ENCODE measurements at places on chromosomes 1 and 21. TPM values are rescaled to one million over a fixed set of nuclear protein-coding genes. Genes with fewer than 3 reads are reported as not detected.
A peak's percentile ranks its signal among the peaks of the same experiment; 100 is the strongest.

The SPRR1A gene
- total RNA-seq: not detected

The CCDC190 gene
- total RNA-seq: not detected

The AADACL4 gene
- not detected for total RNA-seq

The PRKAA2 gene
- not detected for total RNA-seq

The NPR1 gene
- total RNA-seq: not detected

The RAD54L gene
- 0.33 TPM for total RNA-seq

The PRKCZ gene
- total RNA-seq: 17.8 TPM

DNA sequence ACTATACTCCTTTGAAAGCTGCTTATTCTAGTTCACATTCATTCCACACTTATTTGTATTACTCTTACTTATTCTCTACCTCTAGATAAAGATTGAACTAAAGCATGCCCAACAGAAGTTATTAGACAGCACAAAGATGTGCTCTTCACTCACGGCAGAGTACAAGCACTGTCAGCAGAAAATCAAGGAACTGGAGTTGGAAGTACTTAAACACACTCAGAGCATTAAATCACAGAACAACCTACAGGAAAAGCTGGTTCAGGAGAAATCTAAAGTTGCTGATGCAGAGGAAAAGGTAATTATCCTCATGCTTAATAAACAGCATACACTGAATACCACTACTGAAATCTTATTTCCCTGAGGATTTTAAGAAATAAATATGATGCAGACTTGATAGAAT, 81.3 kb upstream of the PPIH start:
- H3K4me3 ChIP-seq: no peak overlapping the region
- H3K27me3 ChIP-seq: no peaks in the 10 kb centered on the region
- no peaks in the 10 kb centered on the region for H3K36me3 ChIP-seq

DNA sequence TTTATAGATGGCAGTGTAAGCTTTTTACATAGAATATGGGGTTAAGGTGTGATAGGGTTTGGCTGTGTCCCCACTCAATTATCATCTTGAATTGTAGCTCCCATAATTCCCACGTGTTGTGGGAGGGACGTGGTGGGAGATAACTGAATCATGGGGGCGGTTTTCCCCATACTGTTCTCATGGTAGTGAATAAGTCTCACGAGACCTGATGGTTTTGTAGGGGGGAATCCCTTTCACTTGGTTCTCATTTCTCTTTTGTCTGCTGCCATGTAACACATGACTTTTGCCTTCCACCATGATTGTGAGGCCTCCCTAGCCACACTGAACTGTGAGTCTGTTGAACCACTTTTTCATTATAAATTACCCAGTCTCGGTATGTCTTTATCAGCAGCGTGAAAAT, 290.3 kb upstream of the B3GALT2 start:
- H3K36me3 ChIP-seq: no peaks in the 10 kb centered on the region
- H3K27ac ChIP-seq: no peak overlapping the region
- peaks cover 11% of the 10 kb centered on the region for H3K4me1 ChIP-seq
- H3K4me3 ChIP-seq: no peak overlapping the region

- no peak overlapping the region for H3K27ac ChIP-seq
- no peak overlapping the region for H3K4me3 ChIP-seq
- H3K36me3 ChIP-seq: no peaks in the 10 kb centered on the region
- no peak for DNase-seq
- H3K4me1 ChIP-seq: no peaks in the 10 kb centered on the region
Observed at GRCh38 chr1:3363756-3364155, 90.7 kb upstream of the ARHGEF16 start.

DNA sequence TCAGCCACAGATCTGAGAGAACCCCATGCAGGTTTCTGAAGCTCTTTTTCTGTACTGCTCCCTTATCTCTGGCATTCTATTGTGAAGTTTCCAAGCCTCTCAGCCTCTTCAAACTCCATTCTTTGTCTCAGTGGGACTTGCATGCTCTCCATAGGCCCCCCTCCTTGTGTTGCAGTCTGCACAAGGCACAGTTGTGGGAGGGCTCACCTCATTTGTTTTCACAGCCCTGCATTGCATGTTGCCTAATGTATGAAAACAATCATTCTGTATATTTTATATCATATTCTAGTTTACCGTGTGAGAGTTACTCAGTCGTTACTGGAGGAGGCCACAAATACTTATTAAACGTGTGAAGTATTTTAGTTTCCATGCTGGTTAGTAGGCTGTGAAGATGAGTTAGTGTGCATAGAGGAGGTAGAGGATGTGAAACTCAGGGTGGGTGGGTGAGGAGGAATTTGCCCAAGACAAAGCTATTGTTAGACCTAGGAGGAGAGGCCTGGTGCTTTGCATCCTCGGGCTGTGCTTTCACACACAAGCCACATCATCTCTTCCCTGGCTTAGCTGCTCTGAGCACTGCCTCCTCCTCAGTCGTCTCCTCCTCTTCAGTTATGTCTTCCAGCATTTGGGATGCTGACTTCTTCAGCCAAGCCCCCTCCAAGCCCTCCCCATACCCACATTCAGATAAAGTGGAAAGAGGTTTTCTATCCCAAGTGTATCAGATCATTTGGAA, 7.8 kb upstream of the CHI3L2 start:
- H3K36me3 ChIP-seq: no peaks in the 10 kb centered on the region
- H3K27ac ChIP-seq: peak overlapping the region; percentile 88
- peaks cover 93% of the 10 kb centered on the region for H3K4me1 ChIP-seq
- no peak for DNase-seq

DNA sequence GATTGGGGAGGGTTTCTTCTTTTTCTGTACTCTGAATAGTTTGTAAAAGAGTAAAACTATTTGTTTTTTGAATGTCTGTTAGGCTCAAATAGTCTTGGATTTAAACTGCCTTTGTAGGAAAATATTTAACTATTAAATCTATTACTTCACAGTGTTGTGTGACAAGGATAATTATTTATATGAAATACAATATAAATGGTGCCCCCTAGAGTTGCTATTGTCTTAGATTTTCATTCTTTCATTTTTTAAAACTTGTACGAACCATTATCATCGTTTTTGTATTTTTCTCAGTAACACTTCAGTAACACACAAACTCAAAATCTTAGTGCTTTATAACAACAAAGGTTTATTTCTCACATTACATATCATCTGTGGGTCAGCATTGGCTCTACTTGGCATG, 37.4 kb downstream of the C1orf185 start:
- DNase-seq: no peak
- no peaks in the 10 kb centered on the region for H3K4me1 ChIP-seq
- H3K4me3 ChIP-seq: no peak overlapping the region
- no peaks in the 10 kb centered on the region for H3K27me3 ChIP-seq

DNA sequence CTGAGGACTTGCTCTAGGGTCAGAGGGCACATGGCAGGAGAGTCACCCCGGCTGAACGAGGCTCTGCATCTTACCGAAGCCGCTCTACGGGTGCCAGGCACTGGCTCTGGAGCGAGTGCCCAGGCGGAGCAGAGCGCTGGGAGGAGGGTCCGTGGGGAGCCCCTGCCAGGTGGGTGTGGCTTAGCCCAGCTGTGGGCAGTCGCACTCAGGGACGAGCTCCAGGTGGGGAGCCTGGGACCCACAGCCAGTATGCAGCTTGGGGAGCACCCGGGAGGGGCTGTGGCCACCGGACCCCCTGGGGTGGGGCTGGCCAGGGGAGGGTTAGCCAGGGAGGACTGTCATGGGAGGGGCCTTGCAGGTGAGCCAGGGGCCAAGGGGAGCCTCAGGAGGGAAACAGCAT, 3.8 kb downstream of the AGRN start:
- H3K4me1 ChIP-seq: peaks cover 30% of the 10 kb centered on the region
- H3K27ac ChIP-seq: no peak overlapping the region
- H3K4me3 ChIP-seq: no peak overlapping the region
- H3K27me3 ChIP-seq: peaks cover 2% of the 10 kb centered on the region

DNA sequence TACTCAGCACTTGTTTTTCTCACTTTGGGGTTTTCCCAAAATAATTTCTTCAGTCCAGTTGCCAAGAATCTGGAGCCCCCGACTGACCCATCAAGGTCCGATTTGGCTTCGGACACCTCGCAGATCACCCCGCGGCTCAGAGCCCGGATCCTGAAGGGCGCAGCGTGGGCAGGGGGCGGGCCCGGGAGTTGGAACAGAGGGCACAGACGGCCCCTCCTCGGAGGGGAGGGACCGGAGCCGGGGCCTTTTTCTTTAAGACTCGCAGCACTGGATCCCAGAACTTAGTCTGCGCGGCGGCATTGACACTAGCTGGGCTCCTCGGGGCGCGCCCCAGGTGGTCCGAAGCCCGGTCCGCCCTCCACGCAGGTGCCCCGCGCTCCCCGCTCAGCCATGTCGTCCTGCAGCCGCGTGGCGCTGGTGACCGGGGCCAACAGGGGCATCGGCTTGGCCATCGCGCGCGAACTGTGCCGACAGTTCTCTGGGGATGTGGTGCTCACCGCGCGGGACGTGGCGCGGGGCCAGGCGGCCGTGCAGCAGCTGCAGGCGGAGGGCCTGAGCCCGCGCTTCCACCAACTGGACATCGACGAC, at the start of gene CBR3:
Gene CBR3, plus strand, starts transcription at position 277 of the 588 bp plus-strand sequence. Its CDS starts 114 bp downstream, at position 391.
- peak within 1 kb of the TSS; percentile 85 for H3K4me3 ChIP-seq
- peak within 1 kb of the TSS; percentile 29 for H3K27ac ChIP-seq
- H3K4me1 ChIP-seq: peaks cover 37% of the 10 kb centered on the region
- DNase-seq: peak; percentile 62

- DNase-seq: no peak
- no peaks in the 10 kb centered on the region for H3K27me3 ChIP-seq
- no peaks in the 10 kb centered on the region for H3K4me1 ChIP-seq
- H3K4me3 ChIP-seq: no peak overlapping the region
- H3K27ac ChIP-seq: no peak overlapping the region
- no peaks in the 10 kb centered on the region for H3K36me3 ChIP-seq
Observed at GRCh38 chr21:31985398-31985797, 112.6 kb downstream of the HUNK start.

DNA sequence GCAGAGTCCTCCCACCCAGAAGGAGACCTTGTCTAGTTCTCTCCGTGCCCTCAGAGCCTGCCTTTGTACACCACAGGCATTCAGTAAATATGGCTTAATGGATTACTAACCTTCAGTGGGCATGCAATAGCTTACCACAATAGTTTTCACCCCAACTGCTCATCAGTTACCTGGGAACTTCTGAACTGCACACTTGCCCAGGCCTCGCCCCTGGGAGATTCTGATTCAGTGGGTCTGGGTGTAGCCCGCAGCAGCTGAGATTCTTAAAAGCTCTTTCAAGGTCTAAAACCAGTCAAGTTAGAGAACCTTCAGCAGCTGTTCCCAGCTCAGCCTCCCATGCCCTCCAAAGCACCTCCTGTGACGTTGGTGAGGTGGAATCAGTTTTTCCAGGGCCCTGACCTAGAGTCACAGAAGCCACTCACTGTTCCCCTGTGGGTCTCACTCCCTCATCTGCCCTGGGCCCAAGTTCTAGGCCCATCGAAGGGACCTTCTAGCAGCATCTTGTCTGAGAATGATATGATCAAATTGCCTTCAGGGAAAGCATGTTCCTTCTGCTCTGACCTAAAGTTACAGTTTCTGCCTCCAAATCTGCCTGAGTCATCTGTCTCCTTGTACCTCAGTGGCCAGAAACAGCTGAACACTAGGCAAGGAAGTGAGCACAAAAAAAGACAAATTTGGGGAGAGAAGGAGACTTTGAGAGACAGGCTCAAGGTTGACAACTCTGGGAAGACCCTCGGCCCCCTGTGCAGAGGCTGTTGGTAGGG, 10.8 kb downstream of the ASAP3 start:
- no peak for DNase-seq
- no peak overlapping the region for H3K4me3 ChIP-seq
- H3K36me3 ChIP-seq: no peaks in the 10 kb centered on the region
- no peak overlapping the region for H3K27ac ChIP-seq
- peaks cover 6% of the 10 kb centered on the region for H3K27me3 ChIP-seq

GRCh38 chr21:45529785-45530422, 12.3 kb downstream of the SLC19A1 start:
- H3K27ac ChIP-seq: no peak overlapping the region
- DNase-seq: no peak
- no peak overlapping the region for H3K4me3 ChIP-seq
- H3K4me1 ChIP-seq: peaks cover 24% of the 10 kb centered on the region
- peaks cover 29% of the 10 kb centered on the region for H3K36me3 ChIP-seq
- H3K27me3 ChIP-seq: no peaks in the 10 kb centered on the region

DNA sequence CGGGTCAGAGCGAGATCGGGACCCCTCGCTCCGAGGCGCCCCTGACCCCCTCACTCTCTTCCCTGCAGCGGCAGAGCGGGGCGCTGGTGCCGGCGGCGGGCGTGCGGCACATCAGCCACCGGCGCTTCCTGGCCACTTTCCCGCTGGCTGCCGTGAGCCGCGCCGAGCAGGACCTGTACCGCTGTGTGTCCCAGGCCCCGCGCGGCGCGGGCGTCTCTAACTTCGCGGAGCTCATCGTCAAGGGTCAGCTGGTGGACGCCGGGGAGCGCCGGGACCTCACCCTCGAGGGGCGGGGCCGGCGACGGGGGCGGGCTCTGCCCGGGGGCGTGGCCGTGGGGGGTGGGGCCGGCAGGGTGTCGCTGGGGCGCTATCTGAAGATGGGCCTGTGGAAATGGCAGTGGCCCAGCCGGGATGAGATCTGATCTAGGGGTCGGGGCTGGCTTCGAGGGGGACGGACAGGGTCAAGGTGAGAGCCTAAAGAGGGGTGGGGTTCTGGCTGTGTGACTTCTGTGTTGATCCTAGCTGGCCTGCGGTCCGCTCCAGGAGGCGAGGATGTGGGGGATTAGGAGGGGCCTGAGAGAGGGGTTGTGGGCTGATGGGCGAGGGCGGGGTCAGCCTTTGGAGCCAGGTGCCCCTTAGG, 23.6 kb downstream of the PTPRU start:
- peak overlapping the region; percentile 38 for H3K4me3 ChIP-seq
- no peaks in the 10 kb centered on the region for H3K36me3 ChIP-seq
- no peak overlapping the region for H3K27ac ChIP-seq
- DNase-seq: no peak
- H3K27me3 ChIP-seq: peaks cover 32% of the 10 kb centered on the region
- peaks cover 14% of the 10 kb centered on the region for H3K4me1 ChIP-seq

DNA sequence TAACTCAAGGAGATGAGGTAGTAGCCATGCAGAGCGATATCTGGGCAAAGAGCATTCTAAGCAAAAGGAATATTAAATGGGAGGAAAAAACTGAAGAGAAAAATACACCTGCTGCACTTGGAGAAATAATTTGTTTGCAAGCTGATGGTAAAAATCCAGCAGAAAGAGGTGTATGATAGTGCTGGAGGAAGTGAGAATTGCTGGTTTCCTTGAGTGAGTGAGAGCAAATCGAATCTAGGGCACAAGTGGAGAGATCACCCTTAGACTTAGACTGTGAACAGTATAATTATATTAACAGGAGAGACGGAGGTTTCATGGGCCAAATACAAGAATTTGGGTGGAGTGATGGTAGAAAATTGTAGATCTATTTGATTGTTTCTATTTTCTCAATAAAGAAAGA, 2.7 kb upstream of the CR1 start:
- no peak for DNase-seq
- H3K27me3 ChIP-seq: peaks cover 14% of the 10 kb centered on the region
- no peaks in the 10 kb centered on the region for H3K36me3 ChIP-seq

GRCh38 chr1:206955476-206956451, 9.5 kb upstream of the PIGR start:
- DNase-seq: no peak
- H3K4me3 ChIP-seq: no peak overlapping the region
- H3K4me1 ChIP-seq: no peaks in the 10 kb centered on the region
- no peaks in the 10 kb centered on the region for H3K36me3 ChIP-seq
- H3K27me3 ChIP-seq: no peaks in the 10 kb centered on the region

- no peaks in the 10 kb centered on the region for H3K27me3 ChIP-seq
- H3K36me3 ChIP-seq: no peaks in the 10 kb centered on the region
- H3K4me3 ChIP-seq: no peak overlapping the region
- no peak for DNase-seq
Observed at GRCh38 chr1:185215911-185216310, 58.9 kb downstream of the SWT1 start.
